Adrenal gland (tissue), 19 donors: ENCODE measurements at places on chromosomes 3 and 15. TPM values are rescaled to one million over a fixed set of nuclear protein-coding genes. Genes with fewer than 3 reads are reported as not detected.

DNA sequence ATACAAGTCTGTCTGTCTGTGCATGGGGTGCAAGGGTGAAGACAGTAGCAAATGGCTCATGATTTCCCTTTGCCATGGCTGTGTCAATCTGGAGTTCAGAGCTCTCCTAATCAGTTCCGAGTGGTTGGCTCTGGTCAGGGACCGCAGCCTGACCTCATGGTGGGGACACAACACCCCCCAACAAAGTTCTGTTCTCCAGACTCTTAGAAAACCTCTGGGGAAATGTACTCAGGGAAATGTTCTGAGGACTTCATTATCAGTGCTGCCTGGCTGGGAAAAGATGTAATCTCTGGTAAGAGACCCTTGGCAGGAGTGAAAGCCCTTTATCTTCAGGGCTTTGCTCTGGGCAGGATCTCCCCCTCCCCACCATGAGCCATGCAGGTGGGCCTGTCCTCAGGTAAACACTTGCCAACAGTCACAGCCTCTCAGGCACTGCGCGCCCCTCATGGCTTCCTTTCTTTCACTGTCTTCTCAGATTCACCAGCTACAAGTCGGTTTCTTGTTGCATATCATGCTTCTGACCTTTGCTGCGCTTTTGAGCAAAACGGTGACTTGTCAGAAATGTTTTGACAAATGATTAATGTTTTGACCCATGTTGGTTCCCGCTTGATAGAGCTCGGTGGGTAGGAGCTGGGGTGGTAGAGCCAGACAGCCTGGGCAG, 95.5 kb downstream of the ST6GAL1 start:
- H3K27me3 ChIP-seq = no peaks in the 10 kb centered on the region
- H3K4me1 ChIP-seq = no peaks in the 10 kb centered on the region
- no peaks in the 10 kb centered on the region for H3K36me3 ChIP-seq
- H3K4me3 ChIP-seq = no peak overlapping the region

DNA sequence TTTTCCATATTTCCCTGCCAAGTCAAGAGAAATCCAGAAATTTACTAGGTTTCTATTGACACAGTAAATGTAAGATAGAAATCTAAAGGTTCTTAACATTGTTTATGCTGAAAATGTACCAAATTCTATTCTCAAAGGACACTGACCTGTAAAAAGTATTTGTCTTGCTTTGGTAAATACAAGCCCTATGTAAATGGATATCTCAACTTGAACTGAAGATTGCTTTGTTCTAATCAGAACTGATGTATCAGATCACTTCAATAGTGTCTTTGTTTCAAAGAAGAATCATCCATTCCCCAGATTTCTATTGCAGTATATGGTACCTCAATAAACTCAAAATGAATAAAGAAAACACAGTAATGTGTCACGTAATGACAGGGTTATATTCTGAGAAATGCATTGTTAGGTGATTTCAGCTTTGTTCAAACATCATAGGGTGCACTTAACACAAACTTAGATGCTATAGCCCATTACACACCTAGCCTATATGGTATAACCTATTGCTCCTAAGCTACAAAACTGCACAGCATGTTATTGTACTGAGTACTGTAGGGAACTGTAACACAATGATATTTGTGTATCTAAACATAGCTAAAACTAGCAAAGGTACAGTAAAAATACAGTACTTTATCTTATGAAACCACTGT, 143.5 kb upstream of the NECTIN3 start:
- H3K4me1 ChIP-seq = no peaks in the 10 kb centered on the region
- no peaks in the 10 kb centered on the region for H3K36me3 ChIP-seq
- H3K4me3 ChIP-seq = no peak overlapping the region
- H3K27ac ChIP-seq = no peak overlapping the region
- no peaks in the 10 kb centered on the region for H3K27me3 ChIP-seq
- no peak for DNase-seq

DNA sequence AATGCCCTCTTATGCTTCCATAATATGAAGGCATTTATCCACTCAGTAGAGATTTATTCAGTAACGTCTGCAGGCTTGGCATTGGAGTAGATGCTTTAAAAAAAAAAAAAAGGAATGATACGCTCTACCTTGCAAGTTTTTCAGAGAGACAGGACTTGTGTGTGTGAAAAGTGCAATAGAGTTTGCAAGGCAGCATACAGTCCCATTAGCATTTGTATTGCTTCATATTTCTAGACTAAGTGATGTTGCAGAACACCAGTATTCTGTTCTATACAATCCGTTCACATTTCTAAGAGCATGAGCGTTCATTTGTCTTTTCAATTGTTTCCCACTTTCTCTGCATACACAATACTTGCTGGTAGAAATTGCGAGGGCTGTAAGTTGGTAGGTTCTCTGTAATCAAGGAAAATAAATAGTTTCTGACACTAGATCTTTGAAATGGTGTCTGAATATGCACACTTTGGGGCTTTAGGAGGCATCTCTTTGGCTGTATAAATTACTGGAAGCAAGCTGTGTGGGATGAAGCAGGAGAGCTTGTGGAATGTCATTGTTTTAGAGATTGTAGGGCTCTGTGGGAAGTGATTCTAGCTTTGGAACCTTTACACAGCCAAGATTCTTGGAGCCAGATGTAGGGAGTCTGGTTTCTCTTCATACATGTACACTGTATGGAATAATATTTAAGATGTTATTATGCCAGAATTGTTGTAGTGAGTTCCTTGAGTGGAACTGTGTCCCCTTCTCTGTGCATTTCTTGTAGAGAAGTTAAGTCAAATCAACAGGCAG, 262.7 kb downstream of the FEZF2 start:
- no peak for DNase-seq
- H3K4me3 ChIP-seq = no peak overlapping the region
- no peaks in the 10 kb centered on the region for H3K4me1 ChIP-seq
- H3K36me3 ChIP-seq = no peaks in the 10 kb centered on the region

DNA sequence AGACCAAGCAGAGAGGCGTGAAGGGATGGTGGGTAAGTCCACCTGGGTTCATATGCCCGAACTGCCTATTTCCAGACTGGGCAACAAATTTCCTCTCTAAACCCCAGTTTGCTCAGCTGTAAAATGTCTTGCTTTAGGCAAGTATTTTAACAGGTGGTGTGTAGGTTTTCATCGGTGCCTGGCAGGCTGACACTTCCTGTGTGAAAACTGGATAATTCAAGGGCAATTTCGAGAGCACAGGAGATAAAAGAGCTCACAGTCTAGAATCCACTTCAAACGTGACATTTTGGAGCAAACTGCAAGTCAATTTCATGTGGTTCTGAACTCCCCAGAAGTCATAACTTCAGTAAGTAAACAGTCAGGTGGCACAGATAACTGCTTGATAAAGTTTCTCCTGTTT, 112.2 kb downstream of the OXNAD1 start:
- no peaks in the 10 kb centered on the region for H3K27me3 ChIP-seq
- no peak overlapping the region for H3K4me3 ChIP-seq
- no peak overlapping the region for H3K27ac ChIP-seq
- DNase-seq = no peak
- H3K4me1 ChIP-seq = no peaks in the 10 kb centered on the region
- peaks cover 11% of the 10 kb centered on the region for H3K36me3 ChIP-seq

GRCh38 chr15:25939122-25939521, 76.0 kb upstream of the ATP10A start:
- H3K27ac ChIP-seq = no peak overlapping the region
- H3K27me3 ChIP-seq = no peaks in the 10 kb centered on the region
- H3K36me3 ChIP-seq = no peaks in the 10 kb centered on the region
- H3K4me1 ChIP-seq = no peaks in the 10 kb centered on the region
- no peak overlapping the region for H3K4me3 ChIP-seq

Gene ACAD9
- total RNA-seq = 47.5 TPM

Gene GOLGA8S
- total RNA-seq = 0.36 TPM

Gene DAZL
- total RNA-seq = not detected

Gene TP63
- 0.11 TPM for total RNA-seq

Gene INSYN1
- total RNA-seq = 1.6 TPM

Gene GASK1A
- total RNA-seq = 7.4 TPM
